SK-N-MC (cell line): ENCODE measurements at places on chromosomes 5 and 9.

- no peak for DNase-seq
These were observed 99.6 kb downstream of the LURAP1L start for GRCh38 chr9:12874395-12874794.

- no peak for DNase-seq
These were observed 155.9 kb upstream of the PHYKPL start for GRCh38 chr5:178388386-178389025.

GRCh38 chr5:77718934-77719610 lies 57.1 kb downstream of the TBCA start:
- DNase-seq = no peak

GRCh38 chr5:38648703-38649291 lies 92.4 kb upstream of the LIFR start:
- DNase-seq = no peak

DNA sequence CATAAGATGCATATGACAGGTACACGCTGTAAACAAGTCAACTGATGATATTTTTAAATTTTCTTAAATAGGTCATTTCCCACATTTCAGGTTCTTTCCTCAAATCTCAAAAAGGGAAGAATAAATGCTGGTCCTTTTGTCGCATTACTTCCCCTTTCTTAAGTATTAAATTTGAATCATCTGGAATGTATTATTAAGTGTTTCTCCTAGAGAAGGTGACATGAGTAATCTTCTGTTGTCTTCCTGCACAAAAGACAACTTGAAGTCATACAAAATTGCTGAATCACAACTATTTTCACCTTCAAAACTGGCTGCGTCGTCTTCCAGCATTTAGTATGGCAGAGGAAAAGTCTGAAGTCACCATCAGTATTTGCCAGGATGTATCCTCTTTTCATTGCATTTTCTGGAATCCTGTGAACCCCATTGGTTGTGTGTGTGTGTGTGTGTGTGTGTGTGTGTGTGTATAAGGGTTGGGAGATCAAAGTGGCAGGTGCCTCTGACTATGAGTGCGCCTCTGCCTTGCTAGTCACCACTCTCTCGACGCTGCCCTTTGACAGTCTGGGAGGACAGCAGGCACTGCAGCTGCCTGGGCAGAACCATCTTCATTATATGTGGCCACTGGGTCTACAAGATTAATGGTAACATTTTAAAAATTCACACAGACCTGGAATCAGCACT lies 86.9 kb downstream of the MVB12B start:
- DNase-seq = no peak

DNA sequence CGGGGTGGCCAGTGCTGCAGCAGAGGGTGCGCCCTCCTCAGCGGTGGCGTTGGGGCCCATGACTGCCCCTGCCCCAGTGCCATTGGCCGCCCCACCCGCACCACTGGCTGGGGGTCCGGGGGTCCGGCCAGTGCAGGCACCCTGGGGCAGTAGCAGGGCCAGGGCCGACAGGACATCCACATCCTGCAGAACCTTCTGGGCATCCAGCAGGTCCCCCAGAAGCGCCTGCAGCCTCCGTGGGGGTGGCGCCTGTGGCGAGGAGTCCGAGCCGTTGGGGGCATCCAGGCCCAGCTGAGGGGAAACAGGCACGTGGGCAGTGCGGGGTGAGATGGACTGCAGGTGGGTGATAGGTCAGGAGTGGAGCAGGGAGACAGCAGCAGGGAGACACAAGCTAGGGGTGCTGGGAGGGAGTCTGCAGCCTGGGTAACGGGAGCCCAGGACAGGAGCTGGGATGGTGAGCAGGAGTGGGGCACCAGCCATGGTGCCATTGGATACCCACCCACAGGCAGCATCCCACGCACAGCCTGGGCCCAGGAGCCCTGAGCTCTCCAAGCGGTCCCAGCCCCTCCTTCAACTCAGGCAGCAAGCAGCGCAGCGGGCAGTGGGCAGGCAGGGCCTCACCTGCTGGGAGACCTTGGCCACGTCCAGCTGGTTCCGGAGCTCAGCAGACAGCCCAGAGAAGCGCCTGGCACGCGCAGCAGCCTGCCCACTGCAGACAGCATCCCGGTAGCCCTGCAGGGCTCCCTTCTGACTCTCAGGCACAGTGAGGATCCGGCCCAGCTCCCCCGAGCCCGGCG lies 7.1 kb downstream of the ABCA2 start:
- DNase-seq = no peak

DNA sequence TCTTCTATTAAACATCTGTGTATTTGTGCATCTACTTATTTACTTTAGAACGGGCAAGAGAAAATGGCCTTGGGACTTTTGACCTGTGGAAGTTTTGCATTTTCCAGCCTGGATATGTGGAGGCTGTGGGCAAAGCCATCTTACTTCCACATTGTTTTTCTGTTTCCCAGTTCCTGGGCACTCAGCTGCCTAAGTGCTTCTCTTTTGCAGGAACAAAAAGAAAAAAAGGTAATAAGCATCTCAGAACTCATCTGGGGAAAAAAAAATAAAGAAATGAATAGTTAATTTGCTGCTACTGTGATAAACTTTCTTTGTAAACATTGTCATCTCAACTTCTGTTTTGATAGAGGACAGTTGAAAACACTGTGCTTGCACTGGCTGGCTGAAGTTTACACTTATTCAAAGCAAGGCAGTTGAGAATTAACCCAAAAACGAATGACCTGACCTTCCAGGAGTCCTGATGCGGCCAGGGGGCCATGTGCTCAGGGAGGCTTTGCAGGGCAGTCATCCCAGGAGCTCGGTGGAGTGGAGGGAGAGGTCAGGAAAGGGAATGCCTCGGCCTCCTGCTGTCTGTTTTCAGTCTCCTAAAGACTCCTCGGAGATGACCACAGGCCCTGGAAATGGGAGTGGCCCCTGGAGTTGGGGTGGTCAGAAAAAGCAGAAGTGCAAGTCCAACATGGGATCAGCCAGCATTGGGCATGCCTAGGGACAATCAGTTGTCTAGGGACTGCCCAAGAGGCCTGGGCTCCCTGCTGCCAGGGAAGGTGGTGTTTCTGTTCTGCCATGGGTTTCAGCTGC lies 75.5 kb downstream of the RAI14 start:
- DNase-seq = no peak

DNA sequence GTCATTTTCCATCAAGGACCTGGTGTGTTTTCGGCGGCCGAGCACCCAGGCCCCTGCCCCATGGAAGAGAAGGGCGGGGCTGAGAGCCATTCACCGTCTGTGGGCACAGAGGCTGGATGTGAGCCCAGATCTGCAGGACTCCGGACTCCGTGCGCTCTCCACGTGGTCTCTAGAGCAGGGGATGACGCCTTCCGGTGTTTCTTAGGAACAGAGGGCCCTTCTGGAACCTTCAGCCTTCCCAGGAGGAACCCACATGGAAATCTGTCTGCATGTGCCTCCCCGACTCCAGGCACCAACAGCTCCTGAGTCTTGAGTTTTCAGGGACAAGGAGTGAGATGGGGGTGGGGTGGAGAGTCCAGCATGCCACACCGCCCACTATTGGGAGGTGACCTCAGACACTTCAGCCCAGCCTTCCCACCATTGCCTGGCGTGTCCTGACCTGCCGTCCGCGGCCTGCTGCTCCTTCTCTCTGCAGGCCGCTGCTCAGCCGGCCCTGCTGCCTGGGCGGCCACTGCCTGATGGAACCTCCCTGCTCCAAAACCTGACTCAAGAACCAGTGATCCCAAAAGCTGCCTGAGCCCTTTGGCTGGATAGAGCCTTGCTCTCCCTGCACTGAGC lies 2.4 kb upstream of the RXRA start:
- DNase-seq = no peak

GRCh38 chr5:177605078-177605477 lies 5.1 kb downstream of the B4GALT7 start:
- DNase-seq = no peak

DNA sequence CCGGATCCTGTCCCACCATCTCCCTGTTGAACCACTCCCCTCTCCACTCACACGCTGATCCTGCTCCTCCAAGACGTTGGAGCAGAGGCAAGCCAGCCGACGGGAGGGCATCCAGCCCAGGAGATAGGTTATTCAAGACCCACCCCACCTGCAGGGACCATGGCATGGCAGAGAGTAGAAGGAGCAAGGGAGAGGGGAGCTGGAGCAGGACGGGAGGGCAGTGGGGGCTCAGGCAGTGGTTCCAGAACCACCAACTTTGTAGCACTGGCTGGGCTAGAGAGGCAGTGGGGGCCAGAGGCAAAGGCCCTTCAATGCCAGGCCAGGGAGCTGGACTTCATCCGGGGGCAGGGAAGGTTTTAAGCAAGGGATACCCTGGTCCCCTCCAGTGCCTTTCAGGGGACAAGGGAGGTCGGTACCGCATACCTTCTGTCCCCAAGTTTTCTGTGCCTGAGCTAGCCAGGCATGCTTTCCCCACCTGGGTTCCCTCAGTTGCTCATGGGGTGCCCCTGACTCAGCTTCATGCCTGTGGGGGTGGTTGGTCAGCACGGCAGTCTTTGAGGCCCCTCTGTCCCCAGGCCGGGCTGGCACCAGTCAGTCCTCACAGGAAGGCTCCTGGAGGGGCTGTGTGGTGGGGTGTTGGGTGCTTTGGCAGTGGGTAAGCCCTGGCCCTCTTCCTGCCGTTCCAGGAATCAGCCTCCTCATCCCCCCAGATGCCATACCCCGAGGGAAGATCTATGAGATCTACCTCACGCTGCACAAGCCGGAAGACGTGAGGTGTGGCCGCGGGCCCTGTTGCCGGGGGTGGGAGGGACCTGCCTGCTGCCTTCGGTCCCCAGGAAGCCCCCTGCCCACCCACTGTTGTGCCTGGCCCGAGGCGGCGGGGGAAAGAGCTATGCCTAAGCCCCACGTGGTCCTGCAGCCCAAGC lies 22.4 kb downstream of the HK3 start:
- no peak for DNase-seq

GRCh38 chr5:81046041-81046440 lies 85.9 kb downstream of the RASGRF2 start:
- DNase-seq = no peak

DNA sequence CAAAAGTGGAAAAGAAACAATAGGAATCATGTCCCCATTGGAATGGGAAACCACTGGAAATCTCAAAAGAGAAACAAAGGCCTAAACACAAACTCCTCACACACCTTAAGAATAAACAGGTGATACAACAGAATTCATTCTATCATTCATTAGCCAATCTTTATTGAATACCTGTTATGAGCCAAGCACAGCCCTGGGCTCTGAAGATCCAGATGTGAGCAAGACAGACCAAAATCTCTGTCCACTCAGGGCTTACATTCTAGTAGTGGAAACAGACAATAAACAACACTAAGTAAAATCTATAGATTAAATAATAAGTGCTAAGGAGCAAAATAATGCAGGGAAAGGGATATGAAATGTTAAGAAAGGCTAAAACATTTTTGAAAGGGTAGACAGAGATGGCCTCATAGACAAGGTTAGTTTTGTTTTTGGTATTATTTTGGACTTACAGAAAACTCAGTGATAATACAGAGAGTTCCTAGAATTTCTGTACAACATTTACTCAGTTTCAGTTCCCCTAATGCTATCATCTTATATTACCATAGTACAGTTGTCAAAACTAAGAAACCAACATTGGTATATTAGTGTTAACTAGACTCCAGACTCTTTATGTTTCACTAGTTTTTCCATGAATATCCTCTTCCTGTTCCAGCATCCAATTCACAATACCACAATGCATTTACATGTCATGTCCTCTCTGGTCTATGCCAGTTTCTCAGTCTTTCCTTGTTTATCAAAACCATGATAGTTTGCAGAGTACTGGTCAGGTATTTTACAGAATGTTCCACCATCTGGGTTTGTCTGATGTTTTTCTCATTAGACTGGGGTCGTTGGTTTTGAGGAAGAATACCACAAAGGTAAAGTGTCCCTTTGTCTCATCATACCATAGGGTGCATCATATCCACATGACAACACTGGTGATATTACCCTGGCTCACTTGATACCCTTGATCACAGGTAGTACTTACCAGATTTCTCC lies 103.7 kb downstream of the SIL1 start:
- no peak for DNase-seq

GRCh38 chr9:89412541-89412940 lies 85.4 kb downstream of the SEMA4D start:
- DNase-seq = no peak

DNA sequence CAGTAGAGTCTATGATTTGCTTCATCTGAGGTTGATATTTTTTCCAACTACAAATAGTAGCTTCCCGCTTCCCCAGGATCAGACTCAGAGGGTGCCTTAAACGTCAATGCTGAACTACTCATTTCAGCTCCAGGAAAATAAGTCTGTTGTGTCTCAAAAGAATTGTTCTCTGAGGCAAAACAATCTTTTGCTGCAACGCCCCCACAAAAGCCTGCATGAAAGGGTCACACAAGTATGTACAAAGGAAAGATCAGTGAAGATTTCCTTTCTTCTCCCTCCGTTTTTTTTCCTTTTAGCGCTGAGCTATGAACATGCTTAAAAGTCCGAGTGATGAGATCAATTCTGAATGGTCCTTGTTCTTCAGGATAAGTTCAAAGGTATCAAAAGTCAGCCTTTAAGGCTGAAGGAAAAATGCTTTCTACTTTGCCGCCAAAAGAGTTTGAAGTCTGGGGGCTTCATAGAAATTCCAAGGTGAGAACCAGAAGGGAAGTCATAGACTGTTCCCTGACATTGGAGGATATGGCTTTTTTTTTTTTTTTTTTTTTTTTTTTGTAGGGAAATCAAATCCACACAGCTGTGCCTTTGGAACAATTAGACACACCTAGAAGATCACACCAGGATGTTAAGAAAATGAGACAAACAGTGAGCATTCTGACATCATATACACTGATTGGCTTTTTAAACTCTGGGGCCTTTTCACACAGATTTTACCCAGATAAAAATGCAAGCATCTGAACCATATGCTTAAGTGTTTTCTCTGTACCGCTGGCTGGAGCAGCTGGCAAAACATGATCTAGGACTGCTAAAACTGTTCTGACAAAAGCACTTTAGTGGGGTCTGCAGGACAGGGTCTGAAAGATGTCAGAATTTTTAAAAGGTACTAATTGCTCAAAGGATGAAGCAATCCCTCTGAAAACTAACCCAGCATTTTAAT lies 329.3 kb downstream of the ENC1 start:
- DNase-seq = no peak

DNA sequence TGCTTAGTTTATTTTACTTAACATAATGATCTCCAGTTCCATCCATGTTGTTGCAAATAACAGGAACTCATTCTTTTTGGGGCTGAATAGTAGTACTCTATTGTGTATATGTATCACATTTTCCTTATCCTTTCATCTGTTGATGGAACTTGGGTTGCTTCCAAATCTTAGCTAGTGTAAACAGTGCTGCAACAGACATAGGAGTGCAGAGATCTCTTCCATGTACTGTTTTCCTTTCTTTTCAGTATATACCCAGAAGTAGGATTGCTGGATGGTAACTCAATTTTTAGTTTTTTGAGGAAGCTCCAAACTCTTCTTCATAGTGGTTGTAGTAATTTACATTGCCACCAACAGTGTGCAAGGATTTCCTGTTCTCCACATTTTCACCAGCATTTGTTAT lies 138.8 kb upstream of the POC5 start:
- DNase-seq = no peak

- no peak for DNase-seq
These were observed 39.1 kb upstream of the SH3PXD2B start for GRCh38 chr5:172493461-172493860.

DNA sequence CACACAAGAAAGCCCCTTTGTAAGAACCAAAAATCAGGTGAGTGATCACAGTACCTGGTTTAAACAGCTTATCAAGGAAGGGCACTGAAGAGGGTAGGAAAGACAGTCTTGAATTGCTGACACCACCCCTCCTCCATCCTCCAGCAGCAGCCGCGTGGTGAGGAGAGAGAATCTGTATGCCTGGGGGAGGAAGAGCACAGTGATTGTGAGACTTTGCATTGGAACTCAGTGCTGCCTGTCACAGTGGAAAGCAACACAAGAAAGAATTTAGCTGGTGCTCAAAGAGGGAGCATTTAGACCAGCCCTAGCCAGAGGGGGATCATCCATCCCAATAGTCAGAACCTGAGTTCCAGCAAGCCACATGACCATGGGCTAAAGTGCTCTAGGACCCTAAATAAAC lies 11.6 kb upstream of the STX17 start:
- no peak for DNase-seq

GRCh38 chr9:20650750-20651299 lies 28.5 kb upstream of the MLLT3 start:
- DNase-seq = no peak
